Astrocyte (in vitro differentiated cells and primary cell): ENCODE measurements at places on chromosomes 13 and 19. TPM values are rescaled to one million over a fixed set of nuclear protein-coding genes. Genes with fewer than 3 reads are reported as not detected.
A peak's percentile ranks its signal among the peaks of the same experiment; 100 is the strongest.

The PABPC3 gene
- total RNA-seq: 0.17 and 0.45 TPM in 2 replicates

The PCDH8 gene
- total RNA-seq: 0.34 and 1.9 TPM in 2 replicates

The WDFY2 gene
- total RNA-seq: 16.2 and 16.3 TPM in 2 replicates

The KLK4 gene
- total RNA-seq: not detected in 2 replicates

The KASH5 gene
- total RNA-seq: not detected in 2 replicates

The ZNF724 gene
- total RNA-seq: 4.0 and 6.1 TPM in 2 replicates

The FUT2 gene
- not detected in 2 replicates for total RNA-seq

The CAPN12 gene
- 4.6 and 6.0 TPM in 2 replicates for total RNA-seq

The CTU1 gene
- total RNA-seq: 6.4 and 7.4 TPM in 2 replicates

- DNase-seq: no peak
Measured at GRCh38 chr13:72168126-72168855, 301.3 kb upstream of the DACH1 start.

DNA sequence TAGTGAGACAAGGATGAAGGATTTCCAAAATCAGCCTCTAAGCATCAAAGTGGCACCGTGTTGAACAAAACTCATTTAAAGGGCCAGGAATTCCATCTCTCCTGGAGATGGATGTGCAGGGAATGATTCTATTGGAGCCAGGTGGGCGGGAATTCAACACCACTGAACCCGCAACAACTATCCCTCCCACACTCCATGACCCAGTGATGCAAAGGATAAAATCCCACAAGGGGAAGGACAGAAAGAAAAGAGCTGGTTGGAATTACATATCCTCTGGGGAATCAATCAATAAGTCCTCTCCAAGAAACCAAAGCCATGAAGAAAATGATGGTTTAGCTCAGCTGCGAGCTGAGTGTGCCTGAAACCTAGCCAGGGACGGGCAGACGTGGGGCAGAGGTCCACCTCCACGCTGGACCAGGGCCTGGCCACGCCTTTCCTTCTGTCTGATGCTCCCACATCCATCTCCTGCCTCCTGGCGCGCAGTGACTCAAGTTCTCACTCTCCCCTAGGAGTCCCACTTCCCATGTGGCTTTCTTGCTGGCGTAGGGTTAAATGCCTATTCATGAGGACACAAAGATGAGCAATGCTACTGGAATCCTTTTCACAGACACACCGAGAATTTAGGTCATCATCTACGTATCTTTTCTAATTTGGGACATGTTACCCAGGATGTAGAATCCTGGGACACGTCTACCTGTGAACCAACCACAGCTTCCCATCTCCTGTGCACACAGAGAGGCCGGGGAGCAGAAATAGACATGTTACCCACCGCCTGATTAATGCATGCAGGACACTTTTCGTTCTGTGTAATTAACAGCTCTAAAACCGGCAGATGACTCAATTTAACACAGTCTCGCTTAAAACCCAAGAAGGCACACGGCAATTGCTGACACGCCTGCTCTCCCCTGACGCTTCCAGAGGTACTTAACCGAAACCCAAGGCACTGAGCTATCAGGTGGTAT, 48.6 kb downstream of the PEPD start:
- peak; percentile 99 for DNase-seq

GRCh38 chr13:105825071-105825470, 710.4 kb downstream of the EFNB2 start:
- DNase-seq: no peak

DNA sequence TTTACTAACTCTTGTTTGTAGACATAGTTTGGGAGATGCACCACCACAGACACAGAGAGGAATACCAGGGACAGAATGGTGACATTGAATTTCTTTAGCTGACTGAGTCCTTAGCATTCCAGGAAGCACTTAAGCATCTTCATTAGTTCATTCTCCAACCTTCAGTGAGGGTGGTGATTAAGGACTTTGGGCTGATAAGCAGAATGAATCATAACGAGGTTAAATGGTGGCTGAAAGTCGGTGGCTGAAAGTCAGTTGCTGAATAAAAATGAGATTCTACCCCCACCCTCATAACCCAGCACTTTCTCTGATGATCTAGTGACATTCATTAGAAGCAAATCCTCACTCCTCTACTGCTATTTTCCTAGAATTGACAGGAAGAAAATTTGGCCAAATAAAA, 10.6 kb downstream of the PCDH8 start:
- no peak for DNase-seq

- no peak for DNase-seq
Measured at GRCh38 chr19:2716275-2716650, 4.9 kb downstream of the DIRAS1 start.

GRCh38 chr13:86464193-86464592, 665.0 kb upstream of the SLITRK6 start:
- DNase-seq: no peak

DNA sequence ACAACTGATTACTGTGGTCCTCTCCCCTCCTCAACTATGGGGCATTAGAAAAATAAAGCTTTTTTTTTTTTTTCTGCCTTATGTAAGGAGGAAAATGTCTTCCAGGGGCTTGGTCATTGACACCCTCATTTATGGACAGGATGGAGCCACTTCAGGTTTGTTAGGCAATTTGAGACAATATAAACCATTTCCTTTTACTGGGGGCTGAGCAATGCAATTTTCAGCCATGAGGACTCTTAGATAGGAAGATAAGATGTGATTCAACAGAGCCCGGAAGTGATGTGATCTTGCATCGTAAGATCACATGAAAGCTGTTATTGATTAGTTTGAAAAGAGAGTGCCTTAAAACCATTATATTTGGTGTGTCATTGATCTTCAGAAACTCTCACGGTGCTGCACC, 210.8 kb downstream of the OXGR1 start:
- no peak for DNase-seq

GRCh38 chr19:10580979-10581631, 6.0 kb downstream of the AP1M2 start:
- DNase-seq: peak; percentile 71

DNA sequence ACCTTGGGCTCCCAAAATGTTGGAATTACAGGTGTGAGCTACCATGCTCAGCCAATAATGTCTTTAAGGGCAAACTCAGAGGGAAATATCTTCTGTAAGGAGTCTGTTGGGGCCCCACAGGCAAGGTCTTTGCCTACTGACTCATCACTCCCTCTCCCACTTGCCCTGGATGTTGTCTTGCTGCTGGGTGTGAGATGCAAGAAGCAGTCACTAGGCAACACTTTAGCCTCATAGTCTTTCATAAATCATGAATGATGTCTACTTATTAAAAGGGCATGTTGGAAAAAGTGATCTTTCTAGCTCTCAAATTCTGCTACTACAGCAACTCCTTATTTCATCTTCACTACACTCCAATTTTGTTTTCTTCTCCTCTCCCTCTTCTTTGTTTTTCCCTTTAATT, 34.6 kb upstream of the SLC10A2 start:
- no peak for DNase-seq

DNA sequence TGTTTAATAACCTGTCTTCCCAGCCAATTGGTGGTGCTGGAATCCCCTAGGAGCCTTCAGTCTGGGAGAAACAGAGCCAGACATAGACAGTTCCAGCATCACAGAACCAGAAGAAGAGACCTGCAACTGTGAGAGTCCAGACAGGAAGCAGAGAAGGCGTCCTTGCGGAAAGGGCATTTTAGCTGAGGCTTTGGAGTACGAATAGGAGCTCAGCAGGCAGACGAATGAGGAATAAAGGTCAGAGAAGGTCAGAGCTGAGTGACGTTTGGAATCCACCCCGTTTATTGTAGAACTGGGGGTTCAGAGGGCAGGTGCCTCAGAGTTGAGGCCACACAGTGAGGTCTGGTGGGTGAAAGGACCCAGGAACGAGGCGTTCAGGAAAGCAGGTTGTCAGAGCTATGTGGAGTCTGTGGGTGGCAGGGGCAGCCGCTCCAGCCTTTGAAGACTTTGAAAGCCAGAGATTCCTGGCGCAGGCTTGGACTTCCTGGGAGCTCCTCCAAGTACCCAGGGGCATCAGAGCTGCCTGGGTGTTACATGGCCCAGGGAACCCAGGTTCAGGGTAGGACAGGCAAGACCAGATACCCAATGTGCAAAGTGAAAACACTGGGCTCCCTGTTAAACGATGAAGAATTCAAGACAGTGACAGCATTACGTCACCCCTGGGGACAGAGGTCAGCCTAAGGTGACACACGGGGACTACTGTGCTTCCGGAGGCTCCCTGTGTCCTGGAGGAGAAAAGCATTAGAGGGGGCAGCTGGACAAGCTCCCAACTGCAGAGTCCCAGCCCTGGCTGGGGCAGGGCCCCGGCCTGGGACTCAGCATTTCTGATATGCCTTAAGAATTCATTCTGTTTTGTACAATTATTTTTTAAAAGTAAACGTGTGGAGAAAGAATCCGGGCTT, 5.5 kb downstream of the ARRDC2 start:
- no peak for DNase-seq
